Upper lobe of right lung (tissue), 1 donor: ENCODE measurements at places on chromosomes 11 and 22. TPM values are rescaled to one million over a fixed set of nuclear protein-coding genes. Genes with fewer than 3 reads are reported as not detected.

CDC45 gene
- 0.58 TPM for total RNA-seq

MEI1 gene
- 2.3 TPM for total RNA-seq

FOLR2 gene
- 22.8 TPM for total RNA-seq

POU2AF2 gene
- total RNA-seq: not detected

PANX3 gene
- not detected for total RNA-seq

PLA2G3 gene
- total RNA-seq: 6.9 TPM

IFT27 gene
- 21.5 TPM for total RNA-seq

CNTN5 gene
- total RNA-seq: not detected
